ENCODE measurements at places on chromosomes 12 and 14.

DNA sequence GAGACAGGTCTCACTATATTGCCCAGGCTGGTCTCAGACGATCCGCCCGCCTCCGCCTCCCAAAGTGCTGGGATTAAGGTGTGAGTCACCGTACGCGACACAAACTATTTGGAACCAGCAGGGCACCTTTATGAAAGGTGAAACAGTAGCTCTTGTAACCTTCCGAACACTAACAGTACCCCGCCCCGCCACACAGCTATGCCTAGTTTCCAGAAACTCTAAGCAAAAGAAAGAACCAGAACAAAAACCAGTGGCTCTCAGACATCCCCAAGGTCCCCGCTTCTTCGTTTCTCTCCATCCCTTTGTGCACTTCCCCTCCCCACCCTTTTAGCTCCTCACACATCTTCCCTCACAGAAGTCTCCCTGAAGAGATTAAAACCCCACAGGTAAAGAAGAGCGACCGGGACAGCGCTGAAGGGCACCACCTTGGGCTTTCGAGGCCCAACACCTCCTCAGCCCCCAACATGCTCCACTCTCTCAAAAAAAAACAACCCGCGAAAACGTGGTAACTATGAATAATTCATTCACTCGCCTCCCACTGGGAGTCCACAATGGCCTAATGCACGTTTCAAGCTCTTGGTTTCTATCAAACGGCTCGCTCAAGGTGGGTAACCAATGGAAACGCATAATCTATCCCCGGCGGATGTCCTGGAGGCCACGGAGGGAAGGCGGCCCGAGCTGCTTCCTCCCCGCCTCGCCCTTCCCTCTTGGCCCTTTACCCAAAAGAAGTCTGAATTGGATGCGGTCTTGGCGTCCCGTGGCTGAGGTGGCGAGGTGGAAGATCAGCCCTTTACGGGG, 877 bp downstream of the BAG5 start:
- DNase-seq, result no peak

- no peak for DNase-seq
Observed at GRCh38 chr12:99043319-99043914, 398.3 kb downstream of the APAF1 start.

DNA sequence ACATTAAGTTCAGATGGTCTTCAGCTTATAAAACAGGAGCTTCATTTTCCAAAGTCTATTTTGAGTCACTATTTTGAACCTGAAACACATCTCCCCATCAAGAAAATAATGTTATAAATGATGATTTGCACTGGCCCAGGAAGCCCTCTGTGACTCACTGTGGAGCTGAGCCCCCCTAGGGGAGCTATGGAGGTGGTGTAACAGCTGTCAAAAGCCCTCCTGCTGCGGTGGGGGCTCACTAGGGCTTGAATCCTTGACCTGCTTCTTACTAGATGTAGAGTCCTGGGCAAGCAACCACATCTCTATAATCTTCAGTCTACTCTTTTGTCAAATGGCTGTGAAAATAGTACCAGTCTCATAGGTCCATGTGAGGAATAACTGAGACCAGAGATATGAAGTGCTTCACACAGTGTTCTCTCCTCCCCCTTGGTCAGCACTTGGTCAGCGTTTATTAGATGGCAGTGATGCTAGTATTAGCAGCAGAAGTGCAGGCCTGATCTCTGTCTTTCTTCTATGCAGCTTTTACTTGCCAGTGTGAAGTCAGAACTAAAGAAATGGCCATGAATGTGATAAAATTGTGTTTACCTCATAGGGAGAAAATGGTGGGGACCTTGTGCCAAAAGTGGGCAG, 83.4 kb downstream of the RTN1 start:
- DNase-seq, result no peak

DNA sequence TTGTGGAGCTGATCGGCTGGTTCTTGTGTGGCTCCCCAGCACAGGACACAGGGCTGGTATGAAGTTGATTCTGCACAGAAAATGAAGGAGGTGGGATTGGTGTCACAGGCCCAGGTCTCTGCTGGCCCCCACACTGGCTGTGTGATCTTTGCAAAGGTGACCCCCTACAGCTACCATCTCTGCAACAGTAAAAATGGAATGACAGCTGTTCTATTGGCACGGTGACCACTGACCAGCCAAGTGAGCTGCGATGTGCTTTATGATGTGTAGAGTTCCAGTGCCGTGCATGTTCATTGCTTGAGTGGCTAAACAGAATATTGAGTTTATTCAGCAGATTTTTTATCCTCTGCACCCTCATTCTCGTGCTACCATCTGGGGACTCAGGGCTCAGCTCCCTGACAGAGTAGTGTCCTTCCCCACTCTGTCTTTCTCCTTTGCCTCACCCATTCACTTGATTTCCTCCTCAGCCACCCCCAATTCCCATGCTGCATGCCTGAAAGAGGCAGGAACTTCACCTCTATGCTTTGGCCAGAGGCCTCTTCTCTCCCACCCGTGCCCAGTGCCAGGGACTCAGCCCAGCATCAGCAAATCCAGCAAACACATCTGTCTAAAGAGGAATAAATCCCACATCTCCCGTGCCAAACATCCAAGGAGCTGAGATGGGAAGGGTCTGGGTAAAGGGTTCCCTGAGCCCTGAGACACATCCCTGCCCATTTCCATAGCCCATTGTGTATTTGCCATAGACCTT, 21.2 kb downstream of the C14orf132 start:
- DNase-seq, result no peak

DNA sequence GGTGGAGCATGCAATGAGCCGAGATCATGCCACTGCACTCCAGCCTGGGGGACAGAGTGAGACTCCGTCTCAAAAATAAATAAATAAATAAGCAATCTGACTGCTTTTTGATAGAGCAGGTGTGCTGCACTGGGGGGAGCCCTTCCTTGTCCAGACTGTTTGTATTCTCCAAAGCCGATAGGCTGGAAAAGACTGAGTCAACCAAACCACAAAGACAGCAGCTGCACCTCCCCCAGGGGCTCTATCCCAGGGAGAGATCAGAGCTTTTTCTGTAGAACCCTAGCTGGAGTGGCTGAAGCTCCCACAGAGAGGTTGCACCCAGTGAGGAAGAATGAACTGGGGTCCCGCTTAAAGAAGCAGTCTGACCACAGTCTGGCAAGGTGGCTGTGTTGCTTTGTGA, 45.8 kb upstream of the LALBA start:
- DNase-seq, result no peak

DNA sequence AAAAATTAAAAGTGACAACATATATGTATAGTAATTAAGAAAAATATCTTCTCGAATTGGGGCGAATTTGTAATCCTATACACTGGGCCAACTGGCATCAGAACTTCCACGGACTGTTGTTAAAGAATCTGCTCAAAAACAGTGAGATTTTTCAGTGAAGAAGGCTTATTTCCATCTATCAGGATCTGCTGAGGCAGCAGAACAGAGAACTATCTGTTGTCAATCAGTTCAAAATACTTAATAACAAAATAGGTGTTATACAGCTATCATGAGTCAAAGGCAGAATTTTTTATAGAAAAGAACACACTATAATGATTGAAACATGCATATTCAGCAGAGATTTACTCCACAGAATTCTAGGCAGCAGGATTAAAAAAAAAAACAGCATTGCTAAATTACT, 41.9 kb downstream of the IFNG-AS1 start:
- DNase-seq, result no peak

DNA sequence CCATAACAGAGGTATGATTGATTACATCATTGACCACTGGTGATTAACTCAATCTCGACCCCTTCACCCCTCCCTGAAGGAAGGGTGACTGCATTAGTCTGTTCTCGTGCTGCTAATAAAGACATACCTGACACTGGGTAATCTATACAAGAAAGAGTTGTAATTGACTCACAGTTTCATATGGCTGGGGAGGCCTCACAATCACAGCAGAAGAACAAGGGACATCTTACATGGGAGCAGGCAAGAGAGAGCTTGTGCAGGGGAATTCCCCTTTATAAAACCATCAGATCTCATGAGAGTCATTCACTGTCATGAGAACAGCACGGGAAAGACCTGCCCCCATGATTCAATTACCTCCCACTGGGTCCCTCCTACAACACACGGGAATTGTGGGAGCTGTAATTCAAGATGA, 55.9 kb upstream of the TMCC3 start:
- DNase-seq, result no peak

GRCh38 chr12:7667125-7667524, 1.4 kb upstream of the APOBEC1 start:
- no peak for DNase-seq

DNA sequence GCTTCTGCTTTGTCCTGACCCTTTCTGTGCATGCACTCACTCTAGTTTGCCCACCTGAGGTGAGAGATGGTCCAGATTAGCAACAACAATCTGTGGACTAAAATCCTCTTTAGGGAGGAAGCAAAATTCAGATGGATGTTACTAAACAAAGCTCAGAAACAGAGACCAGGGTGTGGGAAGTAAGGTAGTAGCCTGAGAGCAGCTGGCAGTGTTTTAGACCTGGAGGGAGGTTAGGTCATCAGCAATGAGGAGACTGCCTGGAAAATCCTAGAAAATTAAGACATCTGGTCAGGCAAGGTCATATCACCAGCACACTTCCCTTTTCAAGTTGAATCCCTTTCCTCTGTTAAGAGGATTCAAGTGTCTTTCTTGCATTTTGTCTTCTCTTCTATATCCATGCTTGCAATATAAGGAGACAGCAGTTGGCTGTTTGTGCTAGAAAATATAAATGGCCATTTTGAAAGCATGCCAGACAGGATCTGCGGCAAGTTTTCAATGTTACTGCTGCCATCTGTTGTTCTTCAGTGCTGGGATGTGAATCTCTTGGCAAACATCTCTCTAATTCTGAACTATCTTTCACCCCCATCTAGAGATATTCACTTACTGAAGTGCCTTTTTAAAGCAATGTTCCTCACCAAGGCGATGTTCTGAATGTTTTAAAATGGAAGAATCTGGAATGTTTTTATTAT, 266.4 kb downstream of the NAV3 start:
- no peak for DNase-seq

- no peak for DNase-seq
Observed at GRCh38 chr12:65965358-65965757, 141.1 kb downstream of the HMGA2 start.

DNA sequence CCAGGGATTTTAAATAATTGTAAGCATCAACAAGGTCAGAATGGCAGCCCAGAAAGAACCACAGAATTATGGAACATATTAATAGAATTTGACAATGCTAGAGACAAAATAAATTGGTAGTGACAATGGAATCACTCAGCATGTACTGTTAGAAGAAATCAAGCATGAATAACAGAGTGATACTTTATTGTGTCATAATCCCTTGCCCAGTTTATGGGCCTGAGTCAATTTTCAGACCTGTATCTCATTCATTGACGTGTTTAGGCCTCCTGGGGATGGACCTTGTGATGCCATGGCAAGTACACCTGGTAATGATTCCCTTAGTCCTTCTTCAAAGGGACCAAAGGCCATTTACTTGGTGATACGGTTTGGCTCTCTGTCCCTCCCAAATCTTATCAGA, 12.8 kb upstream of the CCDC91 start:
- no peak for DNase-seq

GRCh38 chr12:75483431-75483830, 2.9 kb downstream of the GLIPR1 start:
- DNase-seq, result no peak

DNA sequence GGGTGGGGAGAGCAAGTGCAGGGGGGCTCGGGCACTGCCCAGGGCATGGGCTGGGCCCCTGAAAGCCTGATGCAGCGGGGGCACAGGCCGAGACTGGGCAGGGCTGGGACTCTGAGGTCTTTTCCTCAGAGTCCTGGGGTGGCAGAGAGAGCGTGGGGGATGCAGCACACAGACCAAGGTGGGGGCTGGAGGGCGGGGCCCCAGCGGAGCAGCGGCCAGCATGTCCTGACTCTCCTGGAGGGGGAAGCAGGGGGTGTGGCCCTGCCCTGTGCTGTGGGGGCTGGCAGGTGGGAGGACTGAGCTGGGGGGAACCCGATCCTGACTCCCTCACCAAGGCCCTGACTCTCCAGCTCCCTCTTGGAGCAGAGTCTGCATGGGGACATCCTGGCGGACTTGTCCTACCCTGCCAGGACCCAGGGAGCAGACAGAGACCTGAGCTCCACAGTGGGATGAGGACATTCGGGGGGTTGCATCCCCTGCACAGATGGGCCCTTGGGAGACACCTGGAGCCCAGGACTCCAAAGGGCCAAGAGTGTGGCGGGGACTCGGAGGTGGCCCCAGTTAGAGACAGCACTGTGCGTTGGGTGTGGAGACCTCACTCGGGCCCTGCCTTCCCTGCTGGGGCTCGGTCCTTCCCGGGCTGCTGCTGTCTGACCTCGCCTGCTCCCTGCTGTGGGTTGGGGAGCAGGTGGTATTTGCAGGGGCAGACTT, 326.1 kb downstream of the TMEM121 start:
- no peak for DNase-seq

DNA sequence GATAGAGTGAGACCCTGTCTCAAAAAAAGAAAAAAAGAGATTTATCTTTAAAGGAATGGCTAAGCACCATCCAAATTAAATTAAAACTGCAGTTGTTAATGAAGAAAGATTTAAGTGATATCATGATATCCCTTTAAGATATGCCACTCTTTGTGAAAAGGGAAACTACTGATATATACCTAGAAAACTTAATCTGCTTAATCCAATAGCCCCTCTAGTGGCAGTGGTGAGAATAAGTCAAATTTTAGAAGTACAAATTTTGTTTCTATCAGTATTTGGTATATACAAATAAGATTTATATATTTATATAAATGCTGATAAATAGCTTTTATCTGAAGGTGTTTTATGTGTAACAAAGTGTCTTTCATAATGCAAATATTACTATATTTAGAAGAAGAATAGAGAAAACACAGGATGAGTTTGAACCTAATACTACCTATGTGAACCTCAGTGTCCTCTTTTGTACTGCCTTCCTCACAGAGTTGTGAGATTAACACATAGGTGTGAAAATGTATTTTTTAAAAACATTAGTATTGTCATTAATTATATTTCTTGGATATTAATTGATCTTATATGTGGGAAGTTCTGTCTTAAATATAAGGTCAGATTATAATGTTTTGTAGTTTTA, 51.4 kb upstream of the GARIN2 start:
- DNase-seq, result no peak

DNA sequence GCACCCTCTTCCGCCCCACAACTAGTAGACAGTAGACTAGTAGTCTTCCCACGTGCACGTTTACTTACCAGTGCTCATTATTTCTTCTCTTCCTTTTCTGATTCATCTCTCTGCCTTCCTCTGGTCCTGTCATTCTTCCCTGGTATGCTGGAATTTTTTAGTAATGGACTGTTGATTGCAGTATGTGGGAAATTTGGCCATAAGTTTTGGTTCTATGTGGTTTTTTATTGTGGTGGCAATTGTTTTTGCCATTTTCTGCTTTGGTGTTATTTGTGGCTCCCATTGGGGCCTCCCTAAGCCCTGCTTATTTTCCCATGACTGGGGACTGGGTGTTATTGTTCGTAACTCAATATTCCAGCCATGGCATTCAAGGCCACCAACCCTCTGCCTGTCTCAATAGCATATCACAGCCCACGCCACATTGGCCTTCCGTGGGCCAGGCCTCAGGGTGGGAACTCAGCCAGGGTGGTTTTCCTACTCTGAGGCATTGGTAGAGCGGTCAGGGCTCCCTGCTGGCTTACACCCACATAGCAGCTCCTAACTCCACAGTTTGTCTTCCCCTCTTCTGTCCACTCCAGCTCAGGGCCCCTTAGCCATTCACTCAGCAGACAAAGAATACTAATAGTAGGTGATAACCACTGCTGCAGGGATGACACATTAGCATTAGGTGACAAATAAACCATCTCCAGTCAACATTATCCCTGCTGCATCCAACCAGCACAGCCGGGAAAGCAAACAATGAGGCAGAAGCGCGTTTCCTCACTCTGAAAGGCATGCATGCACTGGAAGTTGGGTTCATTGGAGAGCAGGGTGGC, 321.5 kb downstream of the CACNA1C start:
- no peak for DNase-seq

All from esophagus squamous epithelium (tissue), 5 donors.